ENCODE measurements at places on chromosomes 16 and 17. TPM values are rescaled to one million over a fixed set of nuclear protein-coding genes. Genes with fewer than 3 reads are reported as not detected.

The TPSB2 gene
- not detected for polyA plus RNA-seq

- no peak for DNase-seq
Measured at GRCh38 chr16:53646506-53646905, 57.2 kb downstream of the RPGRIP1L start.

DNA sequence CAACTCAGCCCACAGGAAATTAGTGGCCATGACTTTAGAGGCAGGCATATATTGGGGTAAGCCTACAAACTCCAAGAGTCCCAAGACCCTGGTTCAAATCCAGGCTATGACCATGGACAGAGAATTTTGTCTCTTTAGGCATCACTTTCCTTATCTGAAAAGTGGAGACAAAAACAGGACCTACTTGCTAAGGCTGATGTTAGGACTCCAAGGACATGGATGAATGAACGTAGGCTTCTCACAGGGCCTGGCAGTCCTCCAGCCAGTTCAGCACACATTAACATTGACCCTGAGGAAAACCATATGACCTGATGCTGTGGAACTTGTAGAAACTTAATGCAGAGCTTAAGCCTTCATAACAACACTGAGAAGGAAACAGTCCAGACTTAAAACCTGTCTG, 1.4 kb downstream of the FKBP10 start:
- DNase-seq, result no peak

GRCh38 chr17:56497132-56497531, 96.4 kb upstream of the NOG start:
- DNase-seq, result no peak

DNA sequence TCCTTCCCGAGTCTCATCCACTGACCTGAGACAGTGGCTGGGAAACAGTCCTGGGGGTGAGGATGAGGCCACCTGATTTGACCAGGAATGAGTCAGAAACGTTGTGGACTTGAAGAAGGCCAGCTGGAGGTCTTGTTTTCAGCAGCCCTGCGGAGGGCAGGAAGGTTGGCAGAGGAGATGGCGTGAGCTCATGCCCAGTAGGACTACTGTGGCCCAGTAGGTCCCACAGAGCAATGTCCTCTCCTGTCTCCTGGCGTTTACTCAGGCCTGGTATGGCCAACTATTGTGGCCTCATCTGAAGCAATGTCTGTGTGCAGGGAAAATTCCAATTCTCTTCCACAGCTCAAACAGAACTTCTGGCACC, 84.1 kb upstream of the DNAJA2 start:
- no peak for DNase-seq

- DNase-seq, result no peak
Measured at GRCh38 chr17:40303708-40304551, 5.0 kb upstream of the RARA start.

DNA sequence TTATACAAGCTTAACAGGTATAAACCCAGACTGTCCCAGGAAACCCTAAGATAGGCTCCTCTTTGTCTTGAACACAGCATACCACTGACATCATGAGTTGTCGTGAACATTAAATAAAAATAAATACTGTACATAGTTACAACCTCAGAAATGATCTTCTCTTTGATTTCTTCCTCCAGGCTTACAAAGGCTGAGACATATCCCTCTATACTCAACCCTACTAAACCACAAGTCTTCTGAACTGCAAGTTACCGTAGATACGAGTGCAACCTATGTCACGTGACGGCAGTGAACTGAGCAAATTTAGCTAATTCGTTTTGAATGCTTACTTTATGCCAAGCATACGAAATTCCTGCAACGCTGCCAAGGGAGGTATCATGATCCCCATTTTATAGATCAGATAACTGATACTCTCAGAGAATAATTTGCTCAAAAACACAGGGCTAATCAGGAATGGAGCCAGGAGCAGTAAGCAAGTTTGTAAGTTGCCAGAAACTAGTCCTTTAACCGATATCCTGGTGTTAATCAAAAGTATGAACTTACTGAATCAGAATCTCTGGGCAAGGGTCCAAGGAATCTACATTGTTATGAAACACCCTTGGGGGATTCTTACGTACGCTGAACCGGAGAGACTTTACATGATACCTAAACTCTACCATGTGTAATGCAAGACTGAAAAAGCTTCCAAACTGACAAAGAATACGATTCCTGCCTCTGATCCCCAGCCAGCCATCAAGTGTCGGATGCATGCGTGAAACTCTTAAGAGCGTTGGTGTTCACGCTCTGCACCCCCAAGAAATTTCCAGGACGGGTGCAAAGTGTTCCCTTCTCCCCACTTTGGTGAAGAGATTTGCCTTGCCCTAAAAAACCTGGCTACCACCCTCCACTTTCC, 106.2 kb downstream of the XYLT1 start:
- no peak for DNase-seq
